Gastroesophageal sphincter (tissue), 4 donors: ENCODE measurements at places on chromosomes 5 and 9. TPM values are rescaled to one million over a fixed set of nuclear protein-coding genes. Genes with fewer than 3 reads are reported as not detected.
A peak's percentile ranks its signal among the peaks of the same experiment; 100 is the strongest.

DNA sequence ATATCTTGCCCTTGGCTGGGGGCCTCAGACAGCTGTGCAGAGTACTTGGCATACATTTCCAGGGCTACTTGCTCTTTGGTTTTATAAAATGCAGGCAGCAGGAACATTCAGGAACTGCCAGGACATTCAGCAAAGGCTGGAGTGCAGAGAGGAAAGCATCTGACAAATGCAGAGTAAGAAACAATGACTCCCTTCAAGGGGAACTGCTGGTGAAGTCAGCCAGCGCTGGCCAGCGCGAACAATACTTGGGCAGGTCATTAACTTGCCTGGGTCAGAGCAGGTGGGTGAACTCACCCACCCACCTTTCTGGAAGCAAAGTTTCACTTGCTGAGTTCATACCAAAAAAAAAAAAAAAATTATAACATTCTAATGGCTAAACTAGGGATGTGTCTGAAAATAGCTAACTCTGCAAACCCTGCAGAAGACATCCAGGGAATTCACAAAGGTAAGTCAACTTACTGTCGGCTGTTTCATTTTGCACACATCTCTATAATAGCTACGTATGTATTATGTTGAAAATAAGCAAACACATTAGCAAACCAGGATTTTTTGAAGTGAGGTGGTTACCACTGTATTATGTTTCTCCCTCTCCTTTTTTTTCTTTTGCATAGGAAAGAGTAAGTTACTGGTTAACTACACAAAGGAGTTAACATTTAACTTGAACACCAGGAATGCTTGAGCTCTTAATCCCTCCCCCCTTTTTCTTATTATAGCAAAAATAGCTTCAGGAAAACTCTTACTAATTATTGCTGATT is 152.2 kb downstream of the GLIS3 start:
- no peak for ATAC-seq

- ATAC-seq, result peak; percentile 65
These were observed at the start of gene TPM2 for GRCh38 chr9:35689542-35690293. Gene TPM2 (minus strand): TSS chr9:35689925. CDS start chr9:35689817, 108 bp downstream.

DNA sequence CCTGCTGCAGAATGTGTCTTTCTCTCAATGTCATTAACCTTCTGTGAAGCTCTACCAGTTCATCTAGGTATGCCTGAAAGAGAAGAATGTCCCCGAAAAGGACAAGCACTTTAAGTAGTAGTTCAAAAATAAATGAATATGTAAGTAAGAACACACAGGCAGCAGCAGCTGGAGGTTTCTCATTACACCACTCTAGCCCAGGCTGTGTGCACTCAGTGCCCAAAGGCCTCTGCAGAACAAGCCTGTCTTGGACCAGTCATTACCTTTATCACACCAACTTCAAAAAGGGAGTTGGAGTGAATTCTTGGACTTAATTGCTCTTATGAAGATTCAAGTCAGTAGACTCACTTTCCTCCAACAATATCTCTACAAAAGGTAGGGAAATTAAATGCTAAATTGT is 268.8 kb downstream of the MLLT3 start:
- ATAC-seq, result no peak

- ATAC-seq, result no peak
These were observed 82.3 kb upstream of the FREM1 start for GRCh38 chr9:14992516-14992915.

GRCh38 chr9:22049411-22049810 is 40.3 kb upstream of the CDKN2B start:
- ATAC-seq, result no peak

DNA sequence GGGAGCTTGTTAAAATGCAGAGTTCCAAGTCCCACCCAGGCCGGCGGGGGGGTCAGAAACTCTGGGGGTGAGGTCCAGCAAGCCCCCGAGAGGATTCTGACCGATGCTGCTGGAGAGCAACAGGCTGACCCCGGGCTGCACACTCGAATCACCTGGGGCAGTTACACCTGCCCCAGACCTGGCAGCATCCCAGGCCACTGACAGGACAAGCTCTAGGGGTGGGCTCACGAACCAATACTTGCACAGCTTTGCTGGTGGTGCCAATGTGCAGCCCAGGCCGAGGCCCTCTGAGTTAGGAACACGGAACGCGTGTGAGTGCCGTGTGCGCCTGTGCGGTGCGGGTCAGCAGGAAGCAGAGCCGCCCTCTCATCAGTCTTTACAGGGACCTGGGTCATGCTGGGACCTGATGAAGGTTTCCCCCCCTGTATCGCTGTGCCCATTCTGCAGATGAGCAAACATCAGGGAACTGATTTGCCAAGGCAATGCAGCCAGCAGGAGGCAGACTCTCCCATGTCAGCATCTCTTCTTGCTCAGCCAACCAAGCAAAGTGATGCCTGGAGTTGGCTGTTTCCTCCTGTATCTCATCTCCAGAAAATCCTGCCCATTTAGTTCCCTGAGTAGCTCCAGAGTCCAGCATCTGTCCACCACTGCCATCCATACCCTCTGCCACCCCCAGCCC is 16.3 kb downstream of the FAM163B start:
- no peak for ATAC-seq

GRCh38 chr5:59832577-59833301 is 60.8 kb downstream of the PDE4D start:
- ATAC-seq, result no peak

- no peak for ATAC-seq
These were observed 123.1 kb downstream of the TLE4 start for GRCh38 chr9:79694676-79695400.

- ATAC-seq, result no peak
These were observed 84.9 kb downstream of the NTRK2 start for GRCh38 chr9:84754461-84754860.

GRCh38 chr5:165209101-165209727 is 1703.8 kb downstream of the MAT2B start:
- ATAC-seq, result no peak

DNA sequence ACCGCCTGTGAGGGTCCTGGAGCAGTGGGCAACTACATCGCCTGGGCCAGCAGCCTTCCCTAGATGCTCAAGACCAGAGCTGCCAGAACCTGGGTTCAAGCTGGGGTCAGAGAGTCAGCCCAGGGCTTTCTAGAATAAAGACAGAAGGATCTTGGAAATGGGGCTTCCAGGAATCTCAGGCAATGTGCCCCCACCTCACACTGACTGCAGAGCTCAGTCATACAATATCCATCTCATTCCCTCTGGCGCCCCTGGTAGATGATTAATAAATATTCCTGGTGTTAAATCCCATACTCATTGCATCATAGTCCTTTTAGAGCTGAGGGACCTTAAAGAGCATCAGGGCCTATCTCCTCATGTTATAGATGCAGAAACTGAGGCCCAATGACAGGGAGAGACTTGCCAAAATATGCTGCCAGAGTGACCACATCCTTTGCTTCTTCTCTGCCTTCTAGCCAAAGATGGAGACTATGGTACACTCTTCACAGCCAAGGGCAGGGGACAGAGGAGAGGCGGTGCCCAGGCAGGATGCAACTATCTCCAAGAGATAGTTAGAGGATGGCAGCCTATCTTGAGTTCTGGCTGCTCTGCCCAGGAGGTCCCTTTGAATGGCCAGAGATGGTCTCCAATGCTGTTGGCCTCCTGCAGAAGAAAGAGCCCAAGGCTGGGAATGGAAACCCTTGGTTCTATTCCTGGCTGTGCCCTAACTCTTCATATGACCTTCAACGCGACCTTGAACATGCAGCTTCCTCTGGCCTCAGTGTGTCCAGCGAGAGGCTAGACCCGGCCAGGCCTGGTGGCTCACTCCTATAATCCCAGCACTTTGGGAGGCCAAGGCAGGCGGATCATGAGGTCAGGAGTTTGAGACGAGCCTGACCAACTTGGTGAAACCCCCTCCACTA is 36.2 kb upstream of the IL17B start:
- ATAC-seq, result no peak

- no peak for ATAC-seq
These were observed 396.9 kb downstream of the PDE4D start for GRCh38 chr5:59496524-59497134.

DNA sequence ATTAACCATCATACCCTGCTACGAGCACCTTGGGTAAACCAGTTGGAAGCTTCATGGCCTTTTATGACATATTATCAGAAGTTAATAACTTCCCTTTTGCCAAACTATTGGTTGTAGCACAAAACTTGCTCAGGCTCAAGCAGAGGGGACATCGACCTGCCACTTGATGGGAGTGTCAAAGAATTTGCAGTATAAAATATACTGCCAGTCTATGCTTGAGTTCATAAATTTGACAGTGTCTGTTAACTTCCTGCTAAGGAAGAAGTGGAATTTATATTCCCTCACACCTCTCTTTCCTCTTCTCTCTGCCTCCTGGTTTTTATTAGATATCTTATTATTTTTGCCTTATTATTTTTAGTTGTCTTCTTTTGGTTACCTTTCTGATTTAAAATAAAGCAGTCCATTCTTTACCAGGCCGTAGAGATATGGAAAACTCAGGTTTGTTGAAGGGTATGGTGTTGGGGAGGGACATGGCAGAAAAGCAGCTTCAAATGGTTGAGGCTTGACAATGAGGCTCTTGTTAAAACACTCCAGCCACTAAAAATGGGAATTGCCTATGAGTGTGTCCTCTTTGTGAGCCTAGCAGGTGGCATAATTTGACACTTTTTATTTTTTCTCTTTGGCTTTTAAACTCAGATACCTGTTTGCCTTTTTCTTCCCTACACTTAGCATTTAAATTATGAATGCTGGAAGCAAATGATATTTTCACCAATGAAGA is 298.0 kb downstream of the DOCK8 start:
- no peak for ATAC-seq

NUDCD2 gene
- total RNA-seq, result 8.9 TPM

- ATAC-seq, result no peak
These were observed 120.7 kb upstream of the PCA3 start for GRCh38 chr9:76643399-76644117.

DNA sequence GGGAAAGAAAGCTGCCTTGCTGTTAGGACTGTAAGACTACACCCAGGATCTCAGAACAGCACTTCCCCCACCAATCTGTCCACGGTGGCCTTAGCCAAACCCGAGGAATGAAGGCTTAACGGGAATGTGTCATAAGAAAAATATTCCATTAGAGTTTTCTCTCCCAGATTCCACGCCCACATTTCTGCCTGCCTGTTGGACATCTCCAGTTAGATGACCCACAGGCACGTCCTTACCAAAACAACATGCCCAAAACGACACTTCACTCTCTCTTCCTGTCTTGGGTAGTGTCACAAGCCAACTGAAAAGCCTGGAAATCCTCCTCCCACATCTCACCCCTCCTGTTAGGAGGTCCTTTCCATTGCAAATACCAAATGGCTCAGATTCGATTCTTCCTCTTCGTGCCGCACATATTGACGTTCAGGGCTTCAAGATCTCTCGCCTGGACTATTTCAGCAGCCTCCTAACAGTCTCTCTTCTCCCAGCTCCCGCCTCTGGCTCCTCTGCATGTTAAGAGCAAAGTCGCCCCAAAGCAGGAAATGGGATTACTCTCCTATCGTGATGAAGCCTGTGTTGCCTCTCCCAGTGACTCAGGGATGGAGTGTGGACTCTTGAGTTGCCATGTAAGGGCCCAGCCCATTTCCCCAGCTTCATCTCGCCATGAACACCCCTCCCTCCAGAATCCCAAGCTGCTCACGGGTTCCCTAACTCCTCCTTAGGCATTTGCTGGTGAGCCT is 159.3 kb downstream of the NR3C1 start:
- peak; percentile 92 for ATAC-seq

DNA sequence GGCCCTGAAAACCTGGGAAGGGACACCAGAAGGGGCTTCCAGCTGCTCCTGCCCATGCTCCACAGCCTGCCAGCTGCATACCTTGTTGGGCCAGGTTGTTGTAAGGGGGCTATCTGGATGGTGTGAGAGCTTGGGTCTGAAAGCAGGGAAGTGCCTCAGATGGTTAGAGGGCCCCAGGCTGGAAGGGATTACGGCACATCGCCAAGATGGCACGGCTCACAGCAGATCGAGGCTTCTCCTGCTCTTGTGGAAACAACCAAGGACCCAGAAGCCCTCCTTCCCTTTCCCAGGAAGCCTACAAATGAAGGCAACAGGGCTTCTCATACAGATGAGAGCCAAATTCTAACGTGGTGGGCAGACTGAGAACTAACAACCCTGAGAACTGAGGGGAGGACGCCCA is 121.7 kb upstream of the ADCY2 start:
- no peak for ATAC-seq

GRCh38 chr5:3026651-3027050 is 275.2 kb upstream of the IRX2 start:
- ATAC-seq, result no peak

DNA sequence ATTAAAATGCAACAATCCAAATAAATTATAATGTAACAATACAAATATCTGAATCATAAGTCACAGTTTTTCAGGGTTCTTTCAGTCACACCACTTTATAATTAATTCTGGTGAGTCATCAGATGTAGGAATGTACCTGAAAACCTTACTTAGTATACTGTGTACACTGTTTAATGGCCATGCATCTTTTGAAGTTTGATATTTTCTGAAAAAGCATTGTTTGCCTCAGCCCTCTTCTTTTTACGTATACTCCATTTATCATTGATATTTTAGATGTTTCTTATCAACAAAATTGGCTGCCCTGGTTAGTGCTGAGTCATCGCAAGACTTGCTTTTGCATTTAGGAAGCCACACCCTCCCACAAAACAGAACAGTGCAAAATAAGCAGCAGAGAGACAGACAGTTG is 218.6 kb downstream of the PJA2 start:
- ATAC-seq, result no peak

SMU1 gene
- 21.0 TPM for total RNA-seq

- no peak for ATAC-seq
These were observed 8.6 kb downstream of the ZFP62 start for GRCh38 chr5:180852495-180852894.

ANKRD18B gene
- 0.10 TPM for total RNA-seq

GRCh38 chr5:110968246-110969005 is 103.1 kb upstream of the TSLP start:
- no peak for ATAC-seq

FRRS1L gene
- total RNA-seq, result 11.3 TPM

GRCh38 chr5:2213121-2213730 is 330.5 kb upstream of the IRX4 start:
- no peak for ATAC-seq

DNA sequence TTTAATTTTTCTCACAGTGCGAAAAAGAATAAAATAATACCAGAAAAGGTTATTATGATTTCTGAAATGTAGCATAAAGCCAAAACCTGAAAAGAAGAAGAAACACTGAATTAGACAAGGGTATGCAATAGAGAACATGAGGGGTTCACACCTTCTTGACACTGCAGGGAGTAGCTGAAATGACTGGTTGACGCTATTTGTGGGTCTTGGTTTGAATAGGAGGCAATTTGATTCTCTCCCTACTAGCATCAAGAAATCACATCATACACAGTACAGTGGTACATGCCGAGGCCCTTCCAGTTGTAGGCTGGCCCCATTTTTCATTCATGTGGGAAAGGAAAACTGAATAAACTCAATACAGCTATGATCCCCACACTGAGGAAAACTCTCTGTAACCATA is 68.6 kb downstream of the NR3C1 start:
- no peak for ATAC-seq

DNA sequence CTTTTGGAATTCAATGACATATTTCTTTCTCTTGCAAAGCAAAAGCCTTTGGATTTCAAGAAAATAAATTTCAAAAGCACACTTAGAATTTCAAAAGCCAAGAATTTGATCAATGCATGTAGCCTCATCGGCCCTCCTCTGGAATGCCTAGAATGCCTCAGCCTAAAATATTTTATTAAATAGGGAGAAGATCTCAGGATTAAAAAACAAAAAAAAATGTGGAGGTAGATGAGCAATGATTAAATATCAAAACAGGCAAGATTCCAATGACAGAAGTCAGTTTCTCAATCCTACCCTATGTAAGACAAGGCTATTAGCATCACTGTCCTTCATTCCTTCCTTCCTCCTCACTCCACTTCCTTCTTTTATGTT is 169.0 kb downstream of the CDH6 start:
- ATAC-seq, result no peak

PCDHB16 gene
- 4.6 TPM for total RNA-seq
